Left cardiac atrium (tissue), 4 donors: ENCODE measurements at places on chromosomes 3 and 15. TPM values are rescaled to one million over a fixed set of nuclear protein-coding genes. Genes with fewer than 3 reads are reported as not detected.

- DNase-seq: no peak
Measured at GRCh38 chr3:120659834-120660233, 22.2 kb downstream of the HGD start.

DNA sequence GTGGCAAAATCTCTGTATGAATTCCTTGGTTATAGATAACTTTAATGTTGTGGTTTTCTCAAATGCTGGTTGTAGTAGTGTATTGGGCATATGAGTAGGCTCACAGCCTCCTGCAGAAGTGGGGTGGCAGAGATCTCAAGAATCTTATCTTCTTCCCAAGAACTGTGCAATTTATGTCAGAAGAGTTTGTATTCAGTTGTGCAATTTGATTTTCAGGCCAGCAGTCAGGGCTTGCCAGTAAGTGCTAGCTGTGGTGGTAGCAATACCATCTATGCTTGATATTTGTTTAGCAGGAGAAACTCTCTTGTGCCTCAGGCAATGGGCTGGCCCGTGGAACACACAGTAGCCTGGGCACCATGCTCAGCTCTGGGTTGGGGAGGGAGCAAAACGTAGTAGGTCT lies 58.4 kb upstream of the GOLIM4 start:
- no peak for DNase-seq

DNA sequence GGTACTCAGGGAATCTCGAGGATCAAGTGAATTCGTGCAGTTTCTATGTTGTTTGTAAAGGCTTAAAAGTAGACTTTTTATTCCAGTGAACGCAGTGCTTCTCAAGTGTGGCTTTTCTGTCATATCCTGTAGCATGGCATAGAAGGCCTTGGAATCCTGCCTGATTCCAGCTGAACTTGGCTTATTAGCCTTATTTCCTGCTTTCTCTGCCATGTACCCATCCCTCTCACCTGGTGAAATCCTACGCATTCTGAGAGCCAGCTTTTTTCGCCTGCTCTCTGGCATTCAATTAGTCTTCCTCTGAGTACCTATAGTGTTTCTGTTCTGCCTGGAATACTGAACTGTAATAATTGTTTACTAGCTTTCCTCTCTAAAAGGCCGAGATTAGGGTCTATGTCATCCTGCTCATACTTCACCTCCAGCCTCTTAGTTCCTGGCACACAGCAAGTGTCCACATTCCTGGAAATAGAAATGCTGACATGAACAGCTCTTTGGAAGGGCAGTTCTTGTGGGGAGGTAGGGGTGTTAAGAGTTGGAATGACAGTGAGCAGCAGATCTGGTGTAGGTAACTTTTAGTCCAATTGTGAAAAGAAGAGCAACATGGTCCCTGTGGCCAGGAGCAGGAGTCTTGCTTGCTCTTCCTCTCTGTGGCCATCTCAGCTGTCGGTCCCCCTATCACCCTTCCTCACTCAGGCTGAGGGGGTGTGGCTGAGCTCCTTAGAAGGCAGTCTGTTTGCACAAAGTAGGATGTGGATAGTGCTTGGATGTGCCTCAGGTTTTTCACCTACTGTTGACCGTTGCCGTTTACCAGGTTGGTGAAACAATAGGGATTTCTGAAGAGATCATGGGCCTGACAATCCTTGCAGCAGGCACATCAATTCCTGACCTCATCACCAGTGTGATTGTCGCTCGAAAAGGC lies 30.4 kb downstream of the SLC24A1 start:
- DNase-seq: no peak

DNA sequence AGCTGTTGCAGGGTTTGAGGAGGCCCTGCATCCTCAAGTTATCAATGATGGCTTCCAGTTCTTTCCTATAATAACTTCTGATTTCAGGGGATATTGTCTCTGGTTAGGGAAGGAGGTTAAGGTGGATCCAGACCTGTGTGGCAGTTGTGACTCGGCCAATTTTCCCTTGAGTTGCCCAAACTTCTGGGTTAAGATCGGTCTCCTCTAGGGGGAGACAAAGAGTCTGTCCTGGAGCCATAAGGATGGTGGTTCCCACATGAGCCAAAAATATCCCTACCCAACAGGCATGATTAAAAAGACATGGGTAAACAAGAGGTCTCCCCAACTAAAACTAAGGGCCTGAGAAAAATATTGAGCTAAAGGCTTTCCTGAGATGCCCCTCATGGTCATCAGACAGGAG lies 227.5 kb upstream of the MDFIC2 start:
- no peak for DNase-seq

GRCh38 chr15:67415181-67415580 lies 105.8 kb upstream of the C15orf61 start:
- DNase-seq: no peak

DNA sequence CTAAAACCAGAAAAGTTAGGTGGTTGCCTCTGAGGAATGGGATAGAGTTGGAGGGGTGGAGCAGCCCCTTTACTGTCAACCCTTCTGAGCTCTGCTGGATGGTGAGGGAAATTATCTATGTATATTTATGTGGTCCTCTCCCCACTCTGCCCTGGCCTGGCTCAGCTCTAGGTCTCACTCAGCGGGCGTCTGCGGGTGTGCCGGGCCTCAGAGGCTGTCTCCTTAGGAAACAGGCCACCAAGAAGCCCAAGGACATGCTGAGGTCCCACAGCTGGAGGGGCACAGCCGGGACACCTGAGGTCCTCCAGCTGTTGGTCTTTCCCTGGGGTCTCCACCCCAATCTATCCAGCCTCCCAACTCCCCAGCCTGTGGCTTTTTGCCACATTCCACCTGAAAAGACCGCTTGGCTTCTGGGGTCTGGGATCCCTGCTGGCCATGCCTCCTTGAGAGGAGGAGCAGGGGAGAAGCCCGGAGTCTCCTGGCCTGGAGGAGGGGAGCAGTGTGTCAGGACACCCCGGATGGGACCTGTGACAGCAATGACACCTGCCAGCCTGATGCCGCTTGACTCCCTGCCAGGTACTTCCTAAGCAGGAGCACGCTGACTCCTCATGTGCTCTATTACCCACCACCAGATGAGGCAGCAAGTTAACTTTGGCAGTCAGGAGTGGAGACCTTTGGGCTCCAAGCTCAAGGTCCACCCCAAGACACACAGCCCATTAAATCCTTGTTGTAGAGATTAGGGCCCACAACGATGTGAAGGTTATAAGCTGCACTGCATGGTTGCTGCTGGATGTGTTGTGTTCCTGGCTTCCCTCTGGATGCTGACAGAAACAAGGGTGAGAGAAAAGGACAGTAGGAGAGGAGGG lies at the start of gene SLC28A1:
TSS of gene SLC28A1 (plus strand) at position 747 of the 866 bp plus-strand sequence. CDS start 3,099 bp downstream, outside the sequence.
- DNase-seq: no peak

- DNase-seq: no peak
Measured at GRCh38 chr15:83305704-83306291, 21.3 kb upstream of the BNC1 start.

DNA sequence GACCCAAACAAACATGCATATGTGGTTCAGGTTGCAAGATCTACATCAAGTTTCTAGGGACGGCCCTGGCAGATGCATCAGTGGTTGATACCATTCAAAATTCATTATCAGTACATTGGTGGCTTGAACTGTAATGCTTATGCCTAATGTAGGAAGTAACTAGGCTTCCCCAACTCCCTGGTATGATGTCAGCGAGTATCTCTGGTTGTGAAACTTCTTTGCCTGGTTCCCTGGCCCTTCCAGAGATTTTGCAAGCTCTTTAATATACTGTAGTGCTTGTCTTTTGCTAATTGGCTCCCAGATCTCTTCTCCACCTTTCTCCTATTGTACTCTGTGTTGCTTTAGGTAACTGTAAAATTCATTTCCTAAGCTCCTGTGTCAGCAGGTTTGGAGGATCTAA lies 114.8 kb upstream of the RARB start:
- no peak for DNase-seq

GRCh38 chr15:64895285-64896065 lies 16.2 kb upstream of the ANKDD1A start:
- no peak for DNase-seq

- no peak for DNase-seq
Measured at GRCh38 chr15:80966431-80967197, 23.0 kb downstream of the MESD start.

GRCh38 chr15:59965741-59966140 lies 38.4 kb upstream of the FOXB1 start:
- DNase-seq: no peak

DNA sequence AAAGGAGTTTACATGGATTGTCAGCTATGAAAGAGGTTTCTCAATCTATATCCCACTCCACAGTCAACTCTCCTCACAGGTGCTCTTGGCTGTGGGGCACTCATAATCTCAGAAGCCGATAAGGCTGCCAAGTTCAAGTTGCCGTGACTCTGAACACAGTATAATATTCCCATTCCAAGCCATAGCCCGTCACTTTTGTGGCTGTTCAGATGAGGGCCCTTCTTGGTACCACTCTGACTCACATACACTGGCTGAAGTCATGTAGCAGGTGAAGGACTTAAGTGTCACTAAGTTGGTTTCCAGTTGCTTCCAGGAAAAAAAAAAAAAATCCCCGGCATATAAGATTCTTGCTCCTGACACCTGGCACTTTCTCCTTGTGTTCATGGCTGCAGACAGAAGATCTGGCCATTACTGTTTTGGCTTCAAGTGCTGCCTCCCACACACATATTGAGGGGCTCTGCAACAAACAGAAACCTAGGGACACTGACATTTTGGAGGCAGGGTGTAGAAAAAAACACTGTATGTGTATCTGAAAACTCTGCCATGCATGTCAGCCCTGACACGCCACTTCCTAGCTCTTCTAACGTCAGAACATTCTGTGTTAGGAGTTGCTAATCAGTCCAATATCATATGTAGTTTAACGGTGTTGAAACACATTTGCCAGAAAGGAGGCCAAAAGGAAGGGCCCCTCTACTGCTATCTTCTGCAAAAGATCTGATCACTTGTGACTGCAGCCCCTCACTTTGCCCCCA lies 170.2 kb upstream of the ICE2 start:
- DNase-seq: no peak

- peak; percentile 25 for DNase-seq
Measured at GRCh38 chr3:161371441-161372320, at the start of gene SPTSSB. TSS of gene SPTSSB (minus strand) at chr3:161371517. CDS start at chr3:161346323, 25,194 bp downstream.

DNA sequence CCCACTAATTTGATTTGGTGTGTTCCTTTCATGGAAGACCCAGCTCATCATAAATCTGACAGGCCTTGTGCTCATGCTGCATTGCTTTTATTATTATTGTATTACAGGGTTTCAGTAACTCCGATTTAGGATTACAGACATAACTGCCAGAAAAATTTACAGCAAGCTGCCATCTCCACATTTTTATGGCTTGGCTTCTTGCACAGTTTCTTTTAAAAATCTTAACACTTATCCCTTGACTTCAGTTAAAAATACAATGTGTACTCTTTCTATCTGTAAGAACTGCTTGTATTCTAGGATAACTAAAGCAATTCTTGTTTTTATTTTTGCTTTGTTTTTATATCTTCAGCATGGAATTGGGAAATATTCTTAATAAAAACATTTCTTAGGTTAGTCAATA lies 612.2 kb downstream of the DIPK2A start:
- DNase-seq: no peak

DNA sequence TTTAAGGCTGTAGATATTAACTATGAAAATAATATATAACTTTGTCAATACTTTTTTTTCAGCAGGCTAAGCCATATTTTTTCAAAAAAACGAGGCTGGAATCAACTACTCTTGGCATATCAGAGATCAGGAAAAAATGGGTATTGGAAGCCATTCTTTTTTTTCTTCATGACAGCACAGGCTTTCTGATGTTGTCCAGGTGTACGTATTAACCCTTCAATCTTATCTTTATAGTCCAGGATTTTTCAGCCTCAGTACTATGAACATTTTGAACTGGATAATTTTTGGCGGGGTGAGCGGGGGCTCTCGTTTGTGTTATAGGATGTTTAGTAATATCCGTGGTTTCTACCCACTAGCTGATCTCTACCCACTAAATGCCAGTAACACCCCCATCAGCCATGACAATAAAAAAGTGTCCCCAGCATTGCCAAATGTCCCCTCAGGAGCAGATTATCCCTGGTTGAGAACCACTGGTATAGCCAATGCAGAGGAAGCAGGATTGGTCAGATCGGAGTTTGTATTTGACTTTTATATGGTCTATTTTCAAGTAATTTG lies 52.0 kb downstream of the PLCL2 start:
- DNase-seq: no peak

- no peak for DNase-seq
Measured at GRCh38 chr3:154244644-154245043, 79.6 kb downstream of the DHX36 start.

- no peak for DNase-seq
Measured at GRCh38 chr3:155086051-155086450, 5.9 kb downstream of the MME start.

DNA sequence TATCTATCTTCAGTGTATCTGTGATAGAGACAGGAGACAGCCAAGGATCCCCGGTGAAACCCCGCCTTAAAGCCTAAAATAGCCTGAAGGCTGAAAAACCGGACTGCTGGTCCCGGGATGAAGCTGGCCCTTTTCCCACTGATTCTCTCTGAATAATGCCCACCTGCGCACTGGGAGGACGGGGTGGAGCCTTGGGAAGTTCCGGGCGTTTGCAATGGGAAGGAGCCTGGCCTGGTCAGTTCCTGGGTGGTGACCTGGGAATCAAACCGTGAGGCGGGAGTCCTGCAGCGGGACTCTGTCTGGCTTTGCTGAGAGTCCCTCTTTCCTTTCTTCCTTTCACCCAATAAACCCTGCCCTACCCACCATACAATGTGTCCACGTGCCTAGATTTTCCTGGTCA lies 157.9 kb downstream of the C3orf38 start:
- no peak for DNase-seq

GRCh38 chr3:131485119-131485518 lies 17.7 kb downstream of the MRPL3 start:
- DNase-seq: no peak

- DNase-seq: no peak
Measured at GRCh38 chr3:121988146-121988545, 33.9 kb downstream of the ILDR1 start.

- DNase-seq: no peak
Measured at GRCh38 chr3:177461765-177462164, 264.5 kb upstream of the TBL1XR1 start.

TRIM59 gene
- 0.50 TPM for total RNA-seq

IL17RC gene
- 33.2 TPM for total RNA-seq

MORC1 gene
- not detected for total RNA-seq

RSL24D1 gene
- 52.9 TPM for total RNA-seq
